ENCODE measurements at places on chromosomes 5 and 9.

- peak; percentile 17 for DNase-seq
Measured at GRCh38 chr9:78369639-78370219, 72.8 kb downstream of the PSAT1 start.

GRCh38 chr9:89388868-89389177 is 70.5 kb downstream of the SECISBP2 start:
- no peak for DNase-seq

GRCh38 chr5:175201393-175201792 is 242.6 kb downstream of the DRD1 start:
- no peak for DNase-seq

GRCh38 chr5:30343707-30344106 is 849.8 kb upstream of the CDH6 start:
- no peak for DNase-seq

- DNase-seq: no peak
Measured at GRCh38 chr5:125209650-125210049, 463.2 kb upstream of the ZNF608 start.

GRCh38 chr5:121725450-121725849 is 126.2 kb upstream of the FTMT start:
- DNase-seq: no peak

DNA sequence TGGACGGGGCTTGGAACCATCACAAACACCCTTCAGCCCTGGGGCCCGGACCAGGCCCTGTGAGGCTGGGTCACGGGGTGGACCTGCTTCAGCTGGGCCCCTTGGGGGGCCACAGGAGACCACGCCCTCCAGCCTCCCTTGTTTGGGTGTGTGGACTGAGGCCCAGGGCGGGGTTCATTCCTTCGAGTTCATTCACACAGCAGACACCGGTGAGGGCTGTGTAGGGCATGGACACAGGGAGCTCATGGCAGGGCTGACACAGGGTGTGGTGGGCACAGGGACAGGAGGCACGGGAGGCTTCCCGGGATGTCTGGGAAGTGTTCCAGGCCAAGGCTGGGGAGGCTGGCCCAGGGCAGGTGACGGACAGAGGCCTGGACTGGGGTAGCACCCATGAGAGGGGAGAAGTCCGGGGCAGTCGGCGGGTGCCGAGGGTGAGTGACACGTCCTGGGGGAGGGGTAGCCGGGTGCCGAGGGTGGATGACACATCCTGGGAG is 8.9 kb downstream of the DNLZ start:
- no peak for DNase-seq

DNA sequence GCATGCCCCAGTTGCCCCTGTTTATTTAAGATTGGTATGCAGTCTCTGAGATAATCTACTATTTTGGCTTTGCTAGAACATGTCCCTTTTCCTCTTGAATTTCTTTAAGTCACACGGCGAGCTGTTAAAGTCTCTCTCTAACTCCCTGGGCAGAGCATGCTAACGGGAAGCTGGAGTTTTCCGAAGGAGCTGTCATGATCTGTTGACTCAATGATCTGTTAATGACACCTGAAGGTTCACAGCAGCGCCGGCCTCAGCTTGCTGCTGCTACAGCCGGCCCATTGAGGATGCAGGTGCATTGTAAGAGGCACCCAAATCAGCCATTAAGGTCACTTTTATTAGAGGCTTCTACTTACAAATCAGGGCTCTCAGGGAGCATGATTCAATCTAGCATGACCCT is 1203.4 kb downstream of the MAT2B start:
- no peak for DNase-seq

DNA sequence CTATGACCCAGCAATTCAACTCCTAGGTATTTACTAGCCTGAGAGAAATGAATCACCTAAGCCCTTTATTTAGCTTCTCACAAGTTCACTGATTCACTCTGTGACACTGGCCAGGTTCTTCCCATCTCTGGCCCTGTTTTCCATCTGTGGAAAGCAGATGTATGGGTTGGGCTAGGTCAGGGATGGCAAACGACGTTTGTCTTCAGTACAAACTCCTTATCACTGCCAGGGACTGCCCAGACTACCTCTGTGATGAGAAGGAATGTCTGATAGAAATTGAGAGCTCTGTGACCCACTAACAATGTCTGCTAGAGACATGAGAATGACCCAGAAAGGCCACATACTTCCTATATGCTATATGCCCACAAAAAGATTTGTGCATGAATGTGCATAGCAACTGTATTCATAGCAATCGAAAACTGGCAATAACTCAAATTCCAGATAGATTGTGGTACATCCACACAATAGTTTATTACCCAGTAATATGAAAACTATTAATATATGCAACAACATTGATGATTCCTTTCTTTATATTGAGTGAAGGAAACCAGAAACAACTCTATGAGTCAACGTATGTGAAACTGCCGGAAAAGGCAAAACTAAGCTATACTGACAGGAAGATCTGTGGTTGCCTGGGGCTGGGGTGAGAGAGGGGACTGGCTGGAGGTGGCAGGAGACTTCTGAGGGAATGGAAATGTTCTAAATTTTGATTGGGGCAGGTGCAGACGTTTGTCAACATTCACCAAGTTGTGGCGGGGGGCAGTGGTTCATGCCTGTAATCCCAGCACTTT is 32.0 kb upstream of the ADAM19 start:
- DNase-seq: peak; percentile 26

DNA sequence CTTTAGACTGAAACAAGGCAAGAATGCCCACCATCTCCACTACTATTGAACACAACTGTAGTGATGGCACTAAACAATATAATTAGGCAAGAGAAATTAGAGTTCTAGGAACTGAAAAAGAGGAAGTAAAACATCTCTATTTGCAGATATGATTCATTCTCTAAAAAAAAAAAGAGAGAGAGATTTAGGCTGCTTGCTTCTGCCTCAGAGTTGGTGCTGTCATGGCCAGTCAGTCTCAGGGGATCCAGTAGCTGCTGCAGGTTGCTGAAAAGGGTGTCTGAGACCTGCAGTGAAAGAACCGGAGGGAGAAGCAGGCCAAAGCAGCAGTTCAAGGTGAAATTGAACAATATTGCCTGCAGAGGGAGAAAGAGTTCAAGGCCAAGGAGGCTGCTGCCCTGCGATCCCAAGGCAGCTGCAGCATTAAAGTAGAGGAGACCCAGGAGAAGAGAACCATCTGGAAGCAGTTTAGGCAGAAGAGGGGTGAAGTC is 72.5 kb downstream of the AP3B1 start:
- no peak for DNase-seq

GRCh38 chr5:2708132-2708531 is 43.3 kb downstream of the IRX2 start:
- no peak for DNase-seq

DNA sequence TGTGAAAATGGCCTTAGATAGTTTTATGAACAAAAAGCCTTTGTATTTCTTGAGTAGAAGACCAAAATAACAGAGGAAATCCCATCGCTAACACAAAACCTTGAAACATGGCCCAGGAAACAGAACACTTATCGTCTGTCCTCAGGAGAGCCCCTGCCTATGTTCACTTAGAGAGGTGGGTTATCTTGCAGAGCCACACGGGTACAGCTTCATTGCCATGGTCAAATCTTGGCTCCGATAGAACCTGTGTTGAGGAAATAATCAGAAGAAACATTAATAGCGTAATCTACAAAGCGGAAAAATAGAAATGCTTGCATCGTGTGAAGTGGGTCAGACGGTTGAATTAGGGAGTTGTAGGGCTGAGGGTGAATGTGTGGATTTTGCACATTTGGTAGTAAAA is 216.1 kb downstream of the MAST4 start:
- no peak for DNase-seq

GRCh38 chr9:98162613-98163012 is 29.8 kb downstream of the CORO2A start:
- DNase-seq: no peak

DNA sequence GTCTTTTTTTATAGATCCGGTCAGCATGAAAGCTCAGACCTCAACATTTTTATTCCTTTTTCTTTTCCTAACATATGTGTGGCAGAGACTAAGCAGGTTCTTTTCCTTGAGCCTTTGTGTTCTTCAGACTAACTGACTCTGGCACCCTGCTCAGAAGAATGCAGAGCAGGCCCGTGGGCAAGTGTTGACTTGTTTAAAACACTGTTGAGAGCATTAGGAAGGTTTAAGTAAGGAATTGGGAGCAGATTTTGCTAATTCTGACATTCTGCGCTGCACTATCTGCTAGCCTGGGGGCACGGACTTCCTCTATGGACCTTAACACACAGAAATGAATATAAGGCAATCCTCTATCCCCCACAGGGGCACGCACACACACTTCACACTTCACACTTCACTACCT is 182.5 kb upstream of the PIK3R1 start:
- no peak for DNase-seq

GRCh38 chr9:106334081-106334480 is 528.9 kb upstream of the ZNF462 start:
- no peak for DNase-seq

GRCh38 chr9:20558566-20559016 is 63.7 kb downstream of the MLLT3 start:
- no peak for DNase-seq

DNA sequence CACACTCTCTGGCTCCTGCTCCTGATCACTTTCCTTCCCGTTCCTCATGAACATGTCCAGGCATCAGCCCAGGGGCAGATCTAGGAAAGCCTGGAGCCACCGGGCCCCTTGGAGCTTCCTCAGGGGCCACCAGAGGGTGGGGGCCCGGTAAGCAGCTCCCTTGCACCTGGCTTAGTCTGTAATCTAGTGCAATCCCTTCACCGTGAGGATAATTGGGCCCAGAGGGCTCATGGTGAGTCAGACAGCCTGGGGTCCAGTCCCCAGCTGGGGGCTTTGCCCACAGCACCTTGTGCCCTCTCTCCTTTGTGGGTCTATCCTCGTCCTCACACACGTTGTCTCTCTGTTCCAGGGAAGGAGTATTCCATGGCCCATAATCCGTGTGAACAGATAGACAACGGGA is 10.4 kb upstream of the ALDH1B1 start:
- DNase-seq: no peak

- DNase-seq: no peak
Measured at GRCh38 chr9:82882138-82882537, 180.8 kb downstream of the RASEF start.

- DNase-seq: no peak
Measured at GRCh38 chr5:116360008-116360853, 214.4 kb downstream of the SEMA6A start.

DNA sequence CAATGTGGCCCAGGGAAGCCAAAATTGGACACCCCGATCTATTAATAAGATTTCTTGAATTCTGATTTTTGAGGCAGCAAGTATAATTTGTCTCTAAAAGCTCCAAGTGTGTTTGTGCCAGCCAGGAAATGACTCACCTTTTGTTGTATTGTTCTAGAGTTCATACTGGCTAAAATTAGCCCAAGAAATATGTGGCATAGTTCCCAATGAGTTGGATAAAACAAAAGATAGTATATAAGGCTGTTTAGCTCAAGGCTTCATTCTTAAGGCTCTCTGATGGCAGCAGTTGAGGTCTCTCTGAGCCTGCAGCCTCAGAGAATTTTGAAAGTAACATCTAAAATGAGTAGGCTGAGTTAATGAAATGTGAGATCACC is 21.6 kb downstream of the HMGXB3 start:
- DNase-seq: no peak

DNA sequence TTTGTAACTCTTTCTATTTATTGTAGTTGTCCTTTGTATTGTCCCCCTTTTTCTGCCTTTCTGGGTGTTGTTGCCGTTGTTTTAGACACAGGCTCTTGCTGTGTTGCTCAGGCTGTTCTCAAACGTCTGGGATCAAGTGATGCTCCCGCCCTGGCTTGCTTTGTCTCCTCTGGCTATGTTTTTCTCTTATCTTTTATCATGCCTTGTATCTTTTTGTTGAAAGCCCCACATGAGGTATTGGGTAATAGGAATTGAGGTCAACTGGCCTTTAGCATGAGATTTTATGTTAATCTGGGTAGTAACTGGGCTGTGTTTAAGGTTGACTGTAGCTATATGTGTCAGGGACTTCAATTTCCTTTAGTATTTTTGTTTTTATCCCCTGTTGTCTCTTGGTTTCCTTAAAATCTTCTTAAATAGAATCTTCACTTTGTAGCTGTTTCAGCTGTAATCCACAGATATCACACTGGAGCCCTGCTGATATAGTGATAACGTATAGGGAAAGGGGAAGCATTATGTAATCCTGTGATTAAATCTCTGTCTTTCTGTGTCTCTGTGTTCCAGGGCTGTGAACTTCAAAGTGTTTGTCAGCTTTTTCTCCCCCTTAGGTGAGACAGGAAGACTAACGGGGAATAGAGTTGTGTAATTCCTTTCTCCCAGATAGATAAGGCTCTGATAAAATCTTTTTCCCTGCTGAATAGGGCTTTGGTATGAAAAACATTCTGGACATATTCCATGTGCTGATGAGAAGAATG is 25.9 kb upstream of the CACNA1B start:
- no peak for DNase-seq

DNA sequence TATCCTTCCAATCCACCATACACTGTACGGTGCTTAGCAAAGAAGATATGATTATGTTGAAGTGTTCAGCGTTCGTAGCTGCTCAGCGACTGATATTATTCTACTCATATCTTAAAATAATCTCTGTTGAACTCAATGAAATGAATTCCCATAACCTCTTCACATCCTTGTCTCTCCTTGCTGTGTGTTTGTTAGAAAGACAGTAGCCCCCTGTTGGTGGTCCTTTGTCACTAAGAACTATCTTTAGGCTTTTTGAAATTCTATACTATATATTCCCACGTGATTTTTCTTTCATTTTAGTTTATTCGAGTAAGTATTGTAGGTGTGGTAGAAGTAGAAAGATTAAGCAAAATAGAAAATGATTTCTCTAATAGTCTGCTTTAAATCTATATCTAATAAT is 762.8 kb upstream of the WWC1 start:
- no peak for DNase-seq

DNA sequence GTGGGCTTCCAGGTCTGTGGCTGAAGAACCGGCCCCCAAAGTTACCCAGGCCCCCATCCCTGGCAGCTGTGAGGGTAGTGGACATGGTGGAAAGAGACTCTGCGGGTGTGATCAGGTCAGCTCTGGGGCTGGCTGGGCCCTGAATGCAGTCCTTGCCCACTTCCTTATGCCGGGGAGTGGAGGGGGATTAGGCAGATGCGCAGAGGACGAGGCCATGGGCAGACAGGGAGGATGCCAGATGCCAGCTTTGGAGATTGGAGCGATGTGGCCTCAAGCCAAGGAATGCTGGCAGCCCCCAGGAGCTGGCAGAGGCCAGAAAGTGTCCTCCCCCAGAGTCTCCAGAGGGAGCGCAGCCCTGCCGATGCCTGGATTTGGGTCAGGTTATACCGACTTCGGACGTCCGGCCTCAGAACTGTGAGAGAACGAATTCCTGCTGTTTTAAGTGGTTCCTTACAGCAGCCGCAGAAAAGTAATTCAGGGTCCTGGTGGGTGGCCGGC is 69.8 kb downstream of the ADAMTS2 start:
- DNase-seq: no peak

- no peak for DNase-seq
Measured at GRCh38 chr5:56078278-56079156, 83.8 kb upstream of the IL6ST start.

DNA sequence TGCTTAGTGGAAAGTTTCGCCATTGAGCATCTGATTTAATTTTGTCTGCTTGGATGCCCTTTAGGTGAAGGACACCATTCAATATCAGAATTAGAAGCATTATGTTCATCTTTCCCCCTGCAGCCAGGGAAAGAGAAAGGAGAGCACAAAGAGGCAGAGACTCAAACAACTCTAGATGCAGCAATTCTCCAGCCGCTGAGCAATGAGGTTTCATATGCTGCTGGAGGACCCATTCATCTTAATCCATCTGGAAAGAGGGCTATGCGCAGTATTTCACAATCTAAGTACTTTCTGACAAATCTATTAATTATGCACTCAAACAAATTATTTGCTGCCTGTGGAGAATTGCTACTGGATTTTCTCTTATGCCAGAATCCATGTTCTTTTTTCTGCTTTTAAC is 527.0 kb upstream of the TUSC1 start:
- DNase-seq: no peak

GRCh38 chr5:11482011-11482410 is 422.2 kb downstream of the CTNND2 start:
- no peak for DNase-seq
